ENCODE measurements at places on chromosomes 1 and 21.
A peak's percentile ranks its signal among the peaks of the same experiment; 100 is the strongest.

DNA sequence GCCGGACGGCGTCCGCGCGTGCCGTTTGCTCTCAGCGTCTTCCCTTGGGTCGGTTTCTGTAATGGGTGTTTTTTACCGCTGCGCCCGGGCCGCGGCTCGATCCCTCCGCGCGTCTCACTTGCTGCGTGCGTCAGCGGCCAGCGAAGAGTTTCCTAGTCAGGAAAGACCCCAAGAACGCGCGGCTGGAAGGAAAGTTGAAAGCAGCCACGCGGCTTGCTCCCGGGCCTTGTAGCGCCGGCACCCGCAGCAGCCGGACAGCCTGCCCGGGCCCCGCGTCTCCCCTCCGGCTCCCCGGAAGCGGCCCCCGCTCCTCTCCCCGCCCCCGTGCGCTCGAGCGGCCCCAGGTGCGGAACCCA lies 159.8 kb downstream of the RUNX1 start:
- DNase-seq, result peak; percentile 76

- DNase-seq, result no peak
These were observed 68.8 kb upstream of the SELENON start for GRCh38 chr1:25731148-25731547.

- no peak for DNase-seq
These were observed 42.7 kb downstream of the SLC45A1 start for GRCh38 chr1:8360493-8361197.

GRCh38 chr1:40256401-40257084 lies 1.5 kb upstream of the ZMPSTE24 start:
- DNase-seq, result no peak

DNA sequence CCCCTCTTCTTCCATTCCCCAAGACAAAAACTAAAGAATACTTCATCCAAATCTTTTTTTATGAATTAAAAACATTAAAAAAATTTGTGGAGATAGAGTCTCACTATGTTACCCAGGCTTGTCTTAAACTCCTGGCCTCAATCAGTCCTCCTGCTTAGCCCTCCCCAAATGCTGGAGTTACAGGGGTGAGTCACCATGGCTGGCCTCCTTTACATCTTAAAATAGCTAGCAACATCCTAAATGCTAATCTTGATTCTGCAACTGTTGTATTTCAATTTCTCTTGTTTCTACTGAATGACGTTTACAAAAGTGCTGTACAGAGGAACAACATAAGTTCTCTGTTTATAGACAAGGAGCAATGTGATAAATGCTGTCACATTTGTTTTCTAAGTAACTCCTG lies 483.5 kb downstream of the ADGRL2 start:
- no peak for DNase-seq

DNA sequence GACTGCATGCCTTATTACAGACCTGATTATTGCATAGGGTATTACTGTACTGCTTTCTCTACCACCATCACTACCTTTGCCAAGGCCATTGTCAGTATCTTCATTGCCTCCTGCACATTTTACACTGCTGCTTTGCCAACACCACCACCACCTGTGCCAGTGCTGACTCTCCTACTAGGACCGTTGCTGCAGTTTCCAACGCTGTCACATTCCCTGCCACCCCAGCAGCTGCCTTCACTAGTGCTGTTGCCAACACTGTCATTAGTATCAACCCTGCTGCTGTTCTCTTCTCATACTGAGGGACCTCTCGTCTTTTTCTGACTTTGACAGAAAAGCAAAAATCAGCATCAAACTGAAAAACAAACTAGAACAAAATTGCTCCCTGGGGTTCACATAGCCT lies 394.9 kb upstream of the B3GALT2 start:
- no peak for DNase-seq

DNA sequence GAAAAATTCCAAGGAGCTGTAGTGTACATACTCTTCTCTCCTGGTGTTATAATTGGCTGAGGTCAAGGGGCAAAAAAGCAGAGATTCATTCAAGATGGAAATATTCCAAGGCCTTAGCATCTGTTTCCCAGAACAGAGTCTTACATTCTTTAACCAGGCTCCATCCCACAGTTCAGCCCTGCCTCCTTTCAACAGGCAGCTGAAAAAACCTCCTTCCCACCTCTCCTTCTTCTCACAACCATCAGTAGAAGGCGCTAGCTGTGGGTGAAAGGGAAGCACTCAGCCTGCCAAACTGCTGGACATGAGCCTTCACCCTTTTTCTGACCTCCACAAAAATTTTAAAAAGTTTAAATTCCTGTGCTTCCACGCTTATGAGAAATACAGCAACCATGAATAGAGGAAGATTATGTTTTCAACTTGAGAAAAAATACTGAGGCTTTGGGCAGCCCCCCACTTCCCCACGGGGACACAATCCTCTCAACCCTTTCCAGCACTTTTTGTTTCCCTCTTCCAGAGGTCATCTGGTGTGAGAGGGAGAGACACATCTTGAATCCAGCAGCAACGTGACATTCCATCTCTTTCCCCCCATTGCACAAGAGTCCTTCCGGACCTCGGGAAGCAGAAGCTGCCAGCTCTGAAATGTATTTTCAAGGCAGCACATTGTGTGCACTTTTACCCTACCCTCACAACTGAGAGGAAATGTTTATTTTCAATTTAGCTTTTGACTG lies 43.2 kb upstream of the FMO2 start:
- no peak for DNase-seq

DNA sequence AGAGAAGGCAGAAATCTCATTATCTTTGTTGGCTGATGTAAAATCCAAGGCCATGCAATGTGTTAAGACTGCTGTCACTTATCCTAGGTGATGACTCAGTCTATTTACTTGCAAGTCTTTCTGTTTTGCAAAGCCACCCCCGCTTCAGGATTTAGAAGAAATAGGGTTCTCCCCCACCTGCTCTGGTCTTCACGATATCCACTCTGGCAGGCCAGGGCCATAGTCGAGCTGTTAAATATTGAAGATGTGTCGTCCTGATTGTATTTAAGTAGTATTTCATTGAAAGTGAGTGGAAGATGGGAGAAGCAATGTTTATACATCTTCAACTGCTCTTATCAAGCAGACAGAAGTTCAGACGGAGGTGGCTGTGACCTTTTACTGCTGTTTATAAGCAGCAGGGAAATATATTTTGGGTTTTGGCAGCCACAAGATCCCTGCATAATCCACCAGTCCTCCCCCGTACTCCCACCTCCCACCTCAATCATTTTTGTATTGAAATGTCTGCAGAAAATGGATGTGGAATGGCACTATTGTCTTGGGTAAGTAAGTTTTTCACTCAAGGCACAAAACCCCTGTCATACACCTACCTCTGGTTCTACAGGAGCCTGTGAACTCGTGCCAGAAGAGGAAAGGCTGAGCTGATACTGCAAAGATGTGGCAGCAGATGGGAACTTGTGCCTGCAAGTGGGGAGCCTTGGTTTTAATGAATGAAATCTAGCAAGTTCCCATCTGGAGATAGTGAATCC lies 117.4 kb downstream of the MRPS6 start:
- no peak for DNase-seq

- no peak for DNase-seq
These were observed 4.1 kb upstream of the PRDM16 start for GRCh38 chr1:3064901-3065300.

DNA sequence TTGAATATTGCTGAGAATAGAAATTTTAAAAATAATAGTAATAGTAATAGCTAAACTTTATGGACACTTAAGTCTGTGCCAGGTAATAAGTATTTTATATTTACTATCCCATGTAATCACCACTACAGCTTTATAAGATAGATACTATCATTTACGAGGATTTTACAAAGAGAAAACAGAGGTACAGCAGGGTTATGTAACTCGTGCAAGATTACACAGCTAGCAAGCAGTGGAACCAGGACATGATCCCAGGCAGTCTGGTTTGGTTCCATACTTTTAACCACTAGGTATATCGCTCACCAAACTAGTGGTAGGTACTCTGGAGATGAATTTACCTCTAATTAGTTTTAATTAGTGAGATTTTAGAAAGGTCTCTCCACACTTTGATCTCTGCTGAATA lies 42.5 kb downstream of the SPAG17 start:
- no peak for DNase-seq

DNA sequence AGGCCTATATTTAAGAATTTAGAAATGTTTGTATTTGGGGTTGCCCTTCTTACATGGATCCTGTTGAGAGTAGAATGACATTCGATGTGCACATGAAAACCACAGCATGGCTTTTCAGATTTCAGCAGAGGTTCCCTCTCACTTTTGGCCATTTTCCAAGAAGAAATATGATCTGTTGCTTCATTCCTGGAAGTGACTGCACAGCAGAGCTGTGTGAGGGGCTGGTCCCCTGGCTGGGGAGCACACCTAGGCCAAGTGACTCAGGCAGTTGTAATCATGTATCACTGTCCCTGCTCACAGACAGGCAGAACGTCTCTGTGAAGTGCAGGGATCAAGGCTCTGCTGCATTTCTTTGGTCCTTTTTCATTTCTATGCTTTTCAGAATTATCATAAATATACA lies 32.3 kb downstream of the AGT start:
- DNase-seq, result peak; percentile 95

DNA sequence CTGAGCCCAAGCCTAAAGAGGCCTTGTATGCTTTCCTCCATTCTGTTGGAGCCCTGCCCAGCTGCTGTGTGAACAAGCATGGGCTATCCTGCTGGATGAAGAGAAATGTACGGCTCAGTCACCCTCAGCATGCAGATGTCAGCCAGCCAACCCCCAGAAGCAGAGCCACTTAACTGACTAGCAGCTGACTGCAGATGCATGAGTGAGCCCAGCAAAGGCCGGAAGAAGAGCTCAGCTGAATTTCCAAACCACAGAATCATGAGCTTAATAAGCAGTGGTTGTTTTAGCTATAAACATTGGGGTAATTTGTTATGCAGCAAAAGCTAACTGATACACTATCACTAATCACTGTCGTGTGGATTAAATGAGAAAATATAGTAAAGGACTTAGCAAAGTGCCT lies 39.0 kb downstream of the FOXO6 start:
- no peak for DNase-seq

DNA sequence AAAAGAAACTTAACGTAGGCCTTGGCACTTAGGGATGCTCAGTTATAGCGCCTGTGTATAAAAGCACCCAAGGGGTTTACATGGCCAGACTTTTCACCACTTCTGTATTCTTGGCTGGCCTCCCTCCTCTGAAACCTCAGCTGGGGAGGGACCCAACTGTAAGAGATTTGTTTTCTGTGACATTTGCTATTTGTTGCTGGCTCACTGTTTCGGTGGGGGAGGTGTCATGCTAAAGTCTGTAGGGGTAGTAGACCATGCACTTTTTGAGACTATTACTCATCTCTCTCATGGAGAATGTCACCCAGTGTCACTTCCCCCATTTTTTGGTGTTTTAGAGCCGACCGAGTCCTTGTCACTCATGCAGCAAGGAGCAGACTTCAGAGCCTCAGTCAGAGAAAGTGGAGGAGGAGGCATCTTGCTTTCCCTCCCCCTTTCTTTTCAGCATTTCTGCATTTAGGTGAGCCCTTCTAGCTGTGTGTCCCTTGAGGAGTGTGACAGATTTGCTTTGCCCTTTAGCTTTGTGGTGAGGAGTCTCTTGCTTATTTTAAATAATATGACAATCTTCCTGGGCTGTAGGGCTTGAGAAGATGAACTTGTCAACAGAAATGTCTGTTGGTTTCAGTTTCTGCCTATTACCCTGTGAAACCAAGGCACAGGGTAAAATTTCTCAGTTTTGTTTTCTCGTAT lies 160.1 kb downstream of the FASLG start:
- DNase-seq, result peak; percentile 63

GRCh38 chr1:225578251-225578977 lies 74.5 kb downstream of the ENAH start:
- peak; percentile 59 for DNase-seq

DNA sequence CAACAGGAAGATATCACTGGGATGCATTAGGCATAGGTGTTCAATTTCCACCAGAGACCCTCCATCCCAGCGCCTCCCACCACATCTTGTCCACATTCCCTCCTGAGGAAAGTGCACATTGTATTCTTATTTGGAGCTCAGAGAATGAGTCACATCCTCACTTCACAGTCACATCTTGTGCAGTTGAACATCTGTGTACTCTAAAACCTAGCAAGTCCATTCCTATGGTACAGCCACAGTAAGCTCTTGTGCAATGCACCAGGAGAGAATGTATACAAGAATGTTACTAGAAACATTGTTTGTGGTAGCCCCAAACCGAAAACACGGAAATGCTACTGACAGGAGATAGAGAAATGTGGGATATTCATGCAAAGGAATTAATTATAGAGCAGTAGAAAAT lies 1.6 kb upstream of the KDF1 start:
- DNase-seq, result peak; percentile 53

GRCh38 chr1:15709226-15709625 lies 25.1 kb downstream of the PLEKHM2 start:
- no peak for DNase-seq

- no peak for DNase-seq
These were observed 32.7 kb downstream of the HSD17B7 start for GRCh38 chr1:162823231-162823630.

- peak; percentile 26 for DNase-seq
These were observed 420.6 kb upstream of the DEPDC1 start for GRCh38 chr1:68917456-68917855.

- no peak for DNase-seq
These were observed 8.4 kb downstream of the ADARB1 start for GRCh38 chr21:45082736-45083135.
